ENCODE measurements at places on chromosomes 3 and 15.
A peak's percentile ranks its signal among the peaks of the same experiment; 100 is the strongest.

DNA sequence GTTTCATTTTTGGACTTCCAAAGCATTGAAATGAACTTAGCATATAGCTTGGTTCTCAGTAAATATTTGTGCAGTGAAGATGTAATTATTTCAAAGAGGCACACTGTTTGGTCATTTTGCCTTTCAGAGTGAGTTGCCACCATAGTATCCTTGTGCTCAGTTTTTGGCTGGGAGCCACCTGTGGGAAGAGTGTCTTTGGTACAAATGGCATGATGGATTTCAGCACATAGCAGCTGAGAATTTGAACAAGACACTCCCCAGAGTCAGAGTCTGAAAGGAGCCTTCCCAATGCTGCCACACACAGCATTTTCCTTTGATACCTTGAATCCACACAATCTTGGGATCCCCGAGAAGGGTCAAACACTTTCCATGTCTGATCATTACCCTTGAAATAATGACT lies 897.2 kb upstream of the ARPP21 start:
- no peak for DNase-seq

DNA sequence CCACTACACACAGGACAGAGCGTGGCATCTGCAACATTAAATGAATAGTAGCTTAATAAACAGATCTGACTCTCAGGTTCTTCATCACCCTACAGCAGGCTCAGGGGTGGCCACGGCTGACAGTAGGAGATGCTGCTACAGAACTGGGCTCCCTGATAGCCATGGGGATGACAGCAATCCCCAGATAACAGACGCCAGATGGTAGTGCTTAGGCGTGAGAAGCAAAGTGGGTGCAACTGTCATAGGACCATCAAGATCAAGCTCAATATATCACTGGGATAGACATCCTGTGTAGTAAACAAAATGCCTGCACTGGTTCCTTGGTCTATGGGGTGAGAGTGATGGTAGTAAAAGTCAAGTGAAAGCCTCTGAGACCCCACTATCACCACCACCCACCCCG lies 2.6 kb upstream of the TPRA1 start:
- DNase-seq, result no peak

- no peak for DNase-seq
Observed at GRCh38 chr15:81373176-81373575, 837 bp downstream of the TMC3 start.

DNA sequence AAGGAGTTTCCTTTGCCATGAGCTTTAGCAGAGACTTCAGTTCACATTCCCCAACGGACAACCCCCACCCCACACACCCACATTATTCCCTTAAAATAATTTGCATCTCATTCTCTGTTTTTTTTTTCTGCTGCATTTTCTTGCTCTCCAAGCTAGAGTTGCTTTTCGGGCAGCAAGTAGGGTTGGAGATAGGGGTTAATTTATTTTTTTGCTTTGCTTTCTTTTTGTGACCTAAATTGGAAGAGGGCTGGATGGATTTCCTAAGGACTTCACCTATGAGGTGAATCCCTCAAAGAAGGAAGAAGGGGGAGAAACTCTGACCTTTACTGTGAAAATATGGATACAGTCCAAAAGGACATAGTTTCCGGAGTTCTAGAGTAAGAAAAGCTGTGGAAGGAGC lies 6.6 kb downstream of the SOX2 start:
- DNase-seq, result no peak

DNA sequence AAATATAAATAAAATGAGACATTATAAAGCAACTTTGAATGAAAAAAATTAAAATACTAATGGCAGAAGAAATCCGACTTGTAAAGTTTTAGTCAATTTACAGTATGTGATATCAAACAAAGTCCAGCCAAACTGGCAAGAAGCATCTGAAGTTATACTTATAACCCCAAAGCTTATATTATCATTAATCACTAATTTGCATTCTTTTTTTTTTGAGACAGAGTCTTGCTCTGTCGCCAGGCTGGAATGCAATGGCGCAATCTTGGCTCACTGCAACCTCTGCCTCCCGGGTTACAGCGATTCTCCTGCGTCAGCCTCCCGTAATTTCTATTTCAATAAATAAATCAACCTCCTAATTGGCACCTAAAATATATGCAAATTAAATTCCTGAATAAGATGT lies 80.1 kb downstream of the AQR start:
- DNase-seq, result no peak

DNA sequence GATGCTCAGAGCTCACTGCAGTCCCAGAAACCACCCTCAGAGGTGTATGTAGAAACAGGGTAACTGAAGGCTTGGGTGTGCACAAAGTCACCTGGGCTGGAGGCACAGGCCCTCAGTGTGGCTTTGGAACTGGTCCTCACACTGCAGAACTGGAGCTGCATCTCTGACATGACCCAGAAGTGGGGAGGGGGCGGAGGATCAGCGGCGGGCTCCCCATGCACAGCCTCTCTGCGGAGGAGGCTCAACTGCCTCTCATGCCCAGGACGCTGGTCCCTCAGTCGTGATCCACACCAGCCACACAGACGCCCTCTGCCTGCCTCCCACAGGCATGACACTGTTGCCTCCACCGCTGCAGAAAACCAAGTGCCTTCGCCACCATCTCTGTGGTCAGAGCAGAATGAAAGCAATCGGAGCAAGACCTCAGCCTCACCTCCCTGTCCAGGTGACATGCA lies 73.7 kb downstream of the TM2D3 start:
- peak; percentile 33 for DNase-seq

GRCh38 chr3:197953881-197954280 lies 3.9 kb downstream of the RPL35A start:
- DNase-seq, result no peak

DNA sequence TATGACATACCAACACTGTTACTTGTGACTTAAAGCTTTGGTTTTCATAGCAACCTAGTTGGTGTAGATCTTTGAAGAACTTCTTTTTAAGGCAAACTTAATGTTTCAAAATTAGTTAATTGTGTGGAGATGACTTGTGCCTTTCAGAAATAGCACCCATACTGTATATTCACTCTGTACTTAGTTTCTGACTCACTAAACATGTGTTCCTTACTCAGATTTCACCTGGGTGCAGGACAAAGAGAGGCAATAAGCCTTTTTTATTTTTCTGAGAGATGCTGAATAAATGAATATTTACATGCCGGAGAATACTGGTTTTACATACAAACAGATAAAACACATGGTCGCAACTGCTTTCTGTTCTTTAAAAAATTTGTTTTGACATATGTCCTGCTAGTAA lies 44.8 kb downstream of the SLC25A26 start:
- no peak for DNase-seq

- DNase-seq, result no peak
Observed at GRCh38 chr3:139552632-139553365, 13.3 kb upstream of the RBP1 start.

GRCh38 chr3:45826321-45826720 lies 15.6 kb downstream of the LZTFL1 start:
- DNase-seq, result no peak

DNA sequence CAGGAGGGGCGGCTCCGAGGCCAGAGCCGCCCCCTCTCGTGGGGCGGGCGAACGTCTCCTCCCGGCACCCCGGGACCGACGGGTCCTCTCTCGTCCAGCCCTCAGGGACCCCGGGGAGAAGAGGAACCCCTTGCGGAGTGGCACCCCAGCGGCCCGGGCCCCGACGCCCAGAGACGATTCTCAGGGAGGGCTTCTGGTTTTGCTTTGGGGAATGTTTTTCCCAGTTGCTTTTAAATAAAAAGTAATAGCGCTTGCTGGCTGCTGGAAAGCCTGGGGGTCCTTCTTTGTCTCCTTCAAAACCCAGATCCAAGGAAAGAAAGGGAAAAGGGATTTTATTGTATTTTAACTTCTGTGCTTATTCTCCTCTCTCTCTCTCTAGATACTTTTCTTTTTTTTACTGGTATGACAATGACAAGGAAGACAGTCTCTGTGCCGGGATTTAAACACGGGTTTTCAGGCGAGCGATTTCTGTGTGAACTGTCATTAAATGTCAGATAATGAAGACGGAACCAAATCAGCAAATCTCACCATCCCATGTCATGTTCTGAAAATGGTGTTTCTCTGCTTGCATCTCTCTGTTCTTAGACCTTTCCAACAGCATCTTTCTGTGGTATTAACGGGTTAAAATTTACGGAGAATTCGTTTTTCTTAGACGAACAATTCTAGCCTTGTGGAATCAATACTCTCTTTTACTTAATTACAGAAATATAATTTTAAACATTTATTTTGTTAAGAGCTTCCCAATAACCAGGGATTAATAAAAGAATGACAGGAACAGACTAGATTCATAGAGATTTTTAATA lies 530 bp upstream of the PCOLCE2 start:
- DNase-seq, result no peak

- DNase-seq, result no peak
Observed at GRCh38 chr3:100098784-100099070, 15.6 kb downstream of the FILIP1L start.

GRCh38 chr3:115898656-115899410 lies 275.5 kb downstream of the GAP43 start:
- no peak for DNase-seq

DNA sequence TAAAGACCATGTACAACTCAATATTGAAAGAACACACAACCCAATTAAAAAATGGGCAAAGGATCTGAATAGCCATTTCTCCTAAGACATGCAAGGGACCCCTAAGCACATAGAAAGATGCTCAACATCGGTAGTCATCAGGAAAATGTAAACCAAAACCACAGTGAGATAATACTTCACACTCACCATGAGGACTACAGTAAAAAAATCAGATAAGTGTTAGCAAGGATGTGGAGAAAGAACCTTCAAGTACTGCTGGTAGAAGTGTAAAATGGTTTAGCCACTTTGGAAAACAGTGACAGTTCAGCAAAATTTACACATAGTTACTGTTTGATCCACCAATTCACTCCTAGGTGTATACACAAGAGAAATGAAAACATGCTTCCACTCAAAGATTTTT lies 30.1 kb upstream of the XIRP1 start:
- no peak for DNase-seq

DNA sequence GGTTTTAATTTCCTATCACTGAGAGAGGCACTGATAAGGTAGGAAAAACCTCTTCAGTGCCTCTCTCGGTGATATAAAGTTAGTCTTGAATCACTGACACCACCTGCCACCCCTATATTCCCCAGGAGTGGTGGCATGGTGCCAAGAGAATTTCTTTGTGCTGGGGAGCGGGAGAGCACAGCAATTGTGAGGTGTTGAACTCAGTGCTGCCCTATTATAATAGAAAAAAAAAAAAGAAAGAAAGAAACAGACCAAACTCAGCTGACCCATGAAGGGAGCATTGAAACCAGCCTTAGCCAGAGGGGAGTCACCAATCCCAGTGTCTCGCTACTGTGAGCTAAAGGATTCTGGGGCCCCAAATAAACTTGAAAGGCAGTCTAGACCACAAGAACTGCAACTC lies 201.4 kb upstream of the STT3B start:
- DNase-seq, result peak; percentile 4

- no peak for DNase-seq
Observed at GRCh38 chr15:63023351-63023945, 19.1 kb upstream of the TPM1 start.

- no peak for DNase-seq
Observed at GRCh38 chr3:14042680-14043079, 82.0 kb downstream of the CHCHD4 start.

- no peak for DNase-seq
Observed at GRCh38 chr3:159619341-159619885, 369.2 kb upstream of the IL12A start.

- DNase-seq, result no peak
Observed at GRCh38 chr3:1197051-1197450, 104.2 kb downstream of the CNTN6 start.

- no peak for DNase-seq
Observed at GRCh38 chr3:54800478-54800877, 127.4 kb downstream of the LRTM1 start.
